ENCODE measurements at places on chromosomes 11 and 22.

DNA sequence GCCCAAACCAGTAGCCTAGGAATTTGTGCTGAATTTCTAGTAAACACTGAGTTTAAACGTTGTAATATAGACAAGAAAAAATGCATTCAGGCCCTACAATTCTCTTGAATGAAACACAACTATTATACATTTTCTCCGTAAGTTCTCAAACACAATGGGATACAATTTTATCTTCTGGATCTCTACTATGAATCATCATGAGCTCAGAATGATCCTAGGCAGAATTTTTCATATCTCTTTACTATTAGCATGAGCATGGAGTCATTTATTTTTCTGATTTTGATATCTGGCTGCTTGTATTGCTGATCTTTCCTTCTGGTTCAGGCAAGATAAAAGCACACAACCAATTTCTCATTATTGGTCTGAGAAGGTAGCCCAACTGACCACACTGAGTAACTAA, 1123.4 kb upstream of the RAG2 start:
- DNase-seq = no peak

- DNase-seq = no peak
These were observed 101.1 kb downstream of the ADAMTS15 start for GRCh38 chr11:130549393-130549999.

- DNase-seq = no peak
These were observed 20.4 kb downstream of the BIRC2 start for GRCh38 chr11:102367364-102367763.

DNA sequence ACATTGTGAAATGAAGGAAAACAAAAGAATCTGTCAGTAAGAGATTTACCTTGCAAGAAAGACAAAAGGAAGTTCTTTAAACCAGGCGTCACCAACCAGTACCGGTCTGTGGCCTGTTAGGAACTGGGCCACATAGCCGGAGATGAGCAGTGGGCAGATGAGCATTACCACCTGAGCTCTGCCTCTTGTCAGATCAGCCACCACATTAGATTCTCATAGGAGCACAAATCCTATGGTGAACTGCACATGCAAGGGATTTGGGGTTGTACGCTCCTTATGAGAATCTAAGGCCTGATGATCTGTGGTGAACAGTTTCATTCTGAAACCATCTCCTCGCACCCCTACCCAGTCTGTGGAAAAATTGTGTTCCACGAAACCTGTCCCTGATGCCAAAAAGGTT, 108.2 kb downstream of the CYP2R1 start:
- no peak for DNase-seq

- no peak for DNase-seq
These were observed 45.3 kb downstream of the MN1 start for GRCh38 chr22:27756212-27756660.

DNA sequence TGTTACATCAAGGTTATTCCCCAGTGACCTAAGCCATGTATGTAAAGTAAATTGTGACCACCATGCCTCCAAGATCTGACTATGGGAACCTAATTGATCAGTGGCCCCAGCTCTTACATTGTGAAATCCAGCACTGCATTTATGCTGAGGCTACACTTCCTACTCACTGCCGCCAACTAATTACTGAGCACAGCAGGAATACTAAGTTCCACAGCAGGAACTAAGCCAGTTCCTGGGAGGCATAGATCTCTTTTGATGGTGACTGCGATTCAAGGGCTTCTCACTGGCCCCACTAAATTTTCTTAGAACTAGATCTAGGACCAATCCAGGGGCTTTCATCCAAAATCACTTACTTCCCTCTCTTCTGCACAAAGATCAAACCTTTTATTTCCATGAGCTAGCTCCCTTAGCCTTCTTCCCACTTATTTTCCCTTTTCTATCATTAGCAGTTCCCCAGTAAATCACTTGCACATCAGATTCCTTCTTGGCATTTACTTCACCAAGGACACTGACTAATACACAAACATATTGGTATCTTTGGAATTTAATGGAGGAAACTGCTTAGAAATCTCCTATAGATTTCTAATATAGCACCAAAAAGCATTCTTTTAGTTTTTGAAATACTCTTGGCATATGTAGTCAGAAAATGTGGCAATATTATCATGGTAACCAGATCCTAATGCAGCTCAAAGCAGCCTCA, 46.0 kb downstream of the CNTN5 start:
- no peak for DNase-seq

DNA sequence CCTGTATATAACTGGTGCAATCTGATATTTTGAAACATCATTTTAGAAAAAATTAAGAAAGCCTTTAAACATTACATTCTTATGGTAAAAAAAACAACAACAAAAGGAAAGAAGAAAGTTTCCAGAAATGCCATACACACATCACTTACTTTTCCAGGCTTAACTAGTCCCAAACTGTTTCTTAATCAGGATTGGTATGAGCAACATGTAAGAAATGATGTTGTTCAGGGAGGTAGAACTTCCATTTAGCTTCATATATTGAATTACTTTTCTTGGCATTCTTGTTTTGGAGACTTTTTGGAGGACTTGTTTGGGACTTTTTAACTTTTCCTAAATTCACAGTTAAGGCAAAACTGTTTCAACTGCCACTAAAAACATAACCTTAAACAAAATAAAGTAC, 791.5 kb downstream of the METTL15 start:
- no peak for DNase-seq

- DNase-seq = peak; percentile 29
These were observed 623.7 kb upstream of the CCDC90B start for GRCh38 chr11:83909579-83910534.

Data from left renal cortex interstitium (tissue), 4 donors.